ENCODE measurements at places on chromosomes 13 and 19.

GRCh38 chr13:37168151-37168550, 62.7 kb upstream of the CSNK1A1L start:
- DNase-seq, result no peak

- DNase-seq, result no peak
Observed at GRCh38 chr19:46998445-46999125, 21.1 kb upstream of the NPAS1 start.

- DNase-seq, result no peak
Observed at GRCh38 chr13:66312312-66313087, 917.6 kb downstream of the PCDH9 start.

- DNase-seq, result no peak
Observed at GRCh38 chr13:37596805-37597204, 1.8 kb downstream of the POSTN start.

- peak; percentile 20 for DNase-seq
Observed at GRCh38 chr19:30666301-30666803, 294.2 kb downstream of the ZNF536 start.

DNA sequence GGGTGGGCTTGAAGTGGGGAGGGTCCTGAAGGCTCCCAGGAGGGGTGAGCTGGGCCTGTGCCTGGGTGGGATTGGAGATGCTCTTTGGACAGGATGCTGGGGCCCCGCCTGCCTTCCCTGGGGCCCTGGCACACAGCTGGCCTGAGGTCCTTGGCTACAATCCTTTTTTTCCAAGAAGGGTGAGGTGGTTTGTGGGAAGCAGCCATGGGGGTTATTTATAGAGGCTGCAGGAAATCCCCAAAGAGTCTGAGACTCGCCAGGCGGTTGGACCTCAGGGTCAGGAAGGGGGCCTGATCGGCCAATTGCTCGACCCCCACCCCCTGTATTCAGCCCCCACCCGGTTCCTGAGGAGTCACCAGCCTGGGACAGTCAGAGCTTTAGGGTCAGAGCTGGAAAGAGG, 10.0 kb downstream of the GTPBP3 start:
- DNase-seq, result no peak

DNA sequence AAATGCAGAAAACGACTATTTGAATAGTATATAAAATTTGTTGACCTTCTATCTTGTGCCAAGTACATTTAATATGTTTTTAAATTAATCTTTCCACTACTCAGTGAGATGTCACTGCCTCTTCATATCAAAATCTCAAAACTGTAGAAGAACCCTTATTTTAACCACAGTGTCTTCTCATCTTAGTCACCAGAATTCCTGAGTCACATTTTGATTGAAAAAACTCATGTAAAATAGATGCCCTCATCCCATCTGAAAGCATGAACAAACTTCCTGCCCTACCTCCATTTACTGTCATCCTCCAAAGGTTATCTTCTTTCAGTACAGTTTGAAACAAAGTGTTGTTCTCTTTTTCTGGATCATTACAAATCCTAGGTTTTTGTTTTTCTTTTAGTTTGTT, 1215.4 kb downstream of the PCDH9 start:
- no peak for DNase-seq

- DNase-seq, result no peak
Observed at GRCh38 chr19:13029893-13030292, 34.6 kb downstream of the NFIX start.

GRCh38 chr13:23159205-23159759, 21.5 kb upstream of the SGCG start:
- DNase-seq, result no peak

- DNase-seq, result no peak
Observed at GRCh38 chr19:30078381-30078910, 136.4 kb downstream of the URI1 start.

DNA sequence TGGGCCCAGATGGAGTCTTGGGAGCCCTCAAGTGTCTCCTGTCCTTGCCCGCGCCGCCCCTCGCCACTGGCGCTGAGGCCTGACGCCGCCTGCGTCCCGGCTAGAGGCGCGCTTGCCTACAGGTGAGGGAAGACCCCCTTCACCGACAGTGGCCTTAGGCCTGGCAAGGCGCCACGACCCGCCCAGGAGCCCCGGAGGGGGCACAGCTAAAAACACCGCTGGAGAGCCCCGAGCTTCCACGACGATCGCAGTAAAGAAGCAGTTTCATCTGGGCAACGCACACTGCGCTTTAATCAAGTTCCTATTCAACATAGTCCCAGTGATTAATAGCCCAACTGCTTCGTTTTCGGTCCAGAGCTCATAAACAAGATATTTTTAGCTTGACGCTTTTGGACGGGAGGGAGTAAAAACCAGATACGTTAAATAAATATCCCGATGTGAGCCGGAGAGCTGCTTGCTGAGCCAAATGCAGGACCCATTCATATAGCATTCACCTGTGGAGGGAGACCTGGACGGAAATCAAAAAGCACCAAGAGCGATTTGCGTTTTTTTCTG, 1.5 kb upstream of the CEBPA start:
- DNase-seq, result no peak

GRCh38 chr13:88883741-88884140, 1212.6 kb downstream of the SLITRK5 start:
- DNase-seq, result no peak

GRCh38 chr13:24631922-24632321, 48.3 kb upstream of the ATP12A start:
- DNase-seq, result no peak

- DNase-seq, result no peak
Observed at GRCh38 chr13:109750221-109750775, 36.1 kb downstream of the IRS2 start.

- DNase-seq, result no peak
Observed at GRCh38 chr19:50902640-50903039, 8.6 kb downstream of the KLK4 start.

GRCh38 chr19:6599866-6600454, 9.0 kb upstream of the CD70 start:
- DNase-seq, result no peak

- DNase-seq, result no peak
Observed at GRCh38 chr13:26971990-26972887, 199.4 kb downstream of the USP12 start.

DNA sequence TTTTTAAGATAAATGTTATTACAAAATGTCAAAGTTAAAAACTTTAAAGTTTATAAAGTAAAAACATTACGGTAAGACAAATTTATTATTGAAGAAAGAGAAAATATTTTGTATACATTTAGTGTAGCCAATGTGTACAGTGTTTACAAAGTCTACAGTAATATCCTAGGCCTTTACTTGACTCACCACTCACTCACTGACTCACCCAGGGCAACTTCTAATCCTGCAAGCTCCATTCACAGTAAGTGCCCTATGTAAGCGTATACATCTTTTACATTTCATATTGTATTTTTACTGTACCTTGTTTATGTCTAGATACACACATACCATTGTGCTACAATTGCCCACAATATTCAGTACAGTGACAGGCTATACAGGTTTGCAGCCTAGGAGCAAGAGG, 448.2 kb downstream of the KCTD12 start:
- DNase-seq, result no peak

DNA sequence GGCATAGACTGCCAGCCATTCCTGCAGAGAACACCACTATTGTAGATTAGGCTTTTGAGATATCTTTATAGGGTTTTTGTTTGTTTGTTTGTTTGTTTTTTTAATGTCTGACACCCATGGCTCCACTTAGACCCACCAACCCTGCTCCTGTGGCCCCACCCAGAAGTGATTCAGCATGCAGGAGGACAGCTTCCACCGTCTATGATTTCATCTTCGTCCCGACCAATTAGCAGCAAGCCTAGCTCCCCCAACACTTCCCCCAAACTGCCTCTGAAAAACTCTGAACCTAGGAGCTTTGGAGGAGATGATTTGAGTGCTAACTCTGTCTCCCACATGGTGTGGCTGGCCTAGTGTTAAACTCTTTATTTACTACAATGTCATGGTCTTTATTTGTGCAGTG, 108.3 kb upstream of the RXFP2 start:
- no peak for DNase-seq

DNA sequence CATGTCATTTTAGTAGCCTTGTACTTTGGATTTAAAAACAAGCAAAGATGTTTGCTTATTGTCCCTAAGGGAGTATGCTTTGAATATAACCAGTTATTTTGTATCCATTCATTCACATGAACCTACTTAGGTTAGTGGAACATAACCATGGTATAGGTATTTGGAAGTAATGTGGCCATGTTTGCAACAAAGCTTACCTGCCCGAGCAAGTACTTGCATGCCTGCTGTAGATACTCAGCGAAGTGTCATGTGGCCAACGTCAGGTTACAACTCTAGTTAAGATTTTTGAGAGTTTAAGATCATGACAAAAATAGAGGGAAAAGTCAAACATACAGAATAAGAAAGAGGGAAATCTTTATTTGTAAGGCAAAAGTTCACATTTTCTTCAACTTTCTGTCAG, 57.2 kb downstream of the COG6 start:
- DNase-seq, result no peak

DNA sequence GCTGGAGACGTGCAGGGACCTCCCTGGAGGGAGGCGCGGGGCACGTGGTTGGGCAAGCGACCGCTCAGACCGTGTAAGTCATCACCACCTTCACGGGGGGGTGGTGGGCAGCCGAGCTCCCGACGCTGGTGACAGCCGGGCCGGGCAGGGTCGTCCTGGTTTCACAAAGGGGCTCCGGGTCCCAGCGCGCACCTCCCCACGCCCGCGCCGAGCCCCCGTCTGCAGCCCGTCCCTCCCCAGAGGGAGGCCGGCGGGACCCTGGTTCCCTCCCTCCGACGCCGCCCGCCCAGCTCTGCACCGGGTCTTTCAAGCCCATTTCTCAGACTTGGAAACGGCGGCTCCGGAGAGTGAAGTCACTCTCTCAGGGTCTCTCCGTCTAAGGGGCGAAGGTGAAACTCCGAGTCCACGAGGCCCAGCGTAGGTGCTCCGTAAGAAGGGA, 729 bp upstream of the ARID3A start:
- DNase-seq, result no peak

GRCh38 chr13:35733827-35734226, 257.3 kb upstream of the MAB21L1 start:
- DNase-seq, result no peak

- no peak for DNase-seq
Observed at GRCh38 chr19:50244695-50245094, 41.3 kb downstream of the MYH14 start.

GRCh38 chr19:34222386-34222785, 32.0 kb upstream of the GARRE1 start:
- no peak for DNase-seq

DNA sequence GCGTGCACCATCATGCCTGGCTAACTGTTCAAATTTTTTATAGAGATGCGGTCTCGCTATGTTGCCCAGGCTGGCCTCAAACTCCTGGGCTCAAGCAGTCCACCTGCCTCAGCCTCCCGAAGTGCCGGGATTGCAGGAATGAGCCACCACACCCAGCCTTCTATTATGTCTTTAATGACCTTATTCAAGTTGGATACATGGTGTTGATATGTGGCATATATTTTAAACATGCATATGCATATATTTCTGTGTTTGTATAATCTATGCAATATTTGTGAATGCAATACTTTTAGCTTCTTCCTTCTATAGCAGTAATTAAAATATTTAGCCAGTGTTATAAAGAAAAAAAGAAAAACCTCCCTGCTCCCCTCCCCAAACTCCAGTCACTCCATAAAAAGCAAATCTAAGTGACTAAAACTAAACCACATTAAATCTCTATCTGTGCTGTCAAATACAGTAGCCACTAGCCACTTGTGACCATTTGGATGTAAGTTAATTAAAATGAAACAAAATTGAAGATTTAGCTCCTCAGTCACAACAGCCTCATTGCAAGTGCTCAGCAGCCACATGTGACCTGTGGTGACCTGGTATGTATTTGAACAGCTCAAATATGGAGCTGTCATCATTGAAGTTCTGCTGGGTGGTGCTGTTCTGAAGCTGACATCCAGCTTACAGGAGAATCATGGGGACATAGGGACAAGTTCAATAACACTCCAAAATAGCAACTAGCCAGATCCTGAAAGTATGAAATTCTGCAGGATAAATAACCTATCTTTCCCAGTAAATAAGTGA, 27.4 kb downstream of the FCGBP start:
- no peak for DNase-seq

DNA sequence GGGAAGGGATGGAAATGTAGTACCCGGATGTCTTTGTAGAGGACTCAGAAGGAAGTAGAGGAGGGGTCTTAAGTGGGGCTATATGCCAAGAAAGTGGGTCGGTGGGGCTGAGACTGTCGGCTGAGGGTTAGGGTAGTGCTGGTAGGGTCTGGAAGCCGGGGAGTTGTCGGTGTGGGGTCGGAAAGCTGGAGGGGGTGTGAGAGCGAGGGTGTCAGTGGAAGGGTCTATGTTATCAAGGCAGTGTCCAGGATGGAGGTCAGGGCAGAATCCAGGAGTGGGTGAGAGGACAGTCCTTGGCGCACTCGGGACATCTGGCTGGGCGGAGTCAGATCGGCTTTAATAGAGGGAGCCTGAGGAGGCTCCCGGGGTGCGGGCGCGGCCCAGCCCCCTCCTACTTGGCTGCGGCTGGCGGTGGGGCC, 1.7 kb downstream of the HSPB6 start:
- no peak for DNase-seq

GRCh38 chr19:49506575-49507105, 5.8 kb upstream of the FCGRT start:
- DNase-seq, result peak; percentile 60

GRCh38 chr19:17762505-17763229, 11.4 kb downstream of the FCHO1 start:
- no peak for DNase-seq

- no peak for DNase-seq
Observed at GRCh38 chr19:35392742-35393715, 22.2 kb downstream of the GPR42 start.

- DNase-seq, result no peak
Observed at GRCh38 chr13:111322001-111322915, 1.8 kb downstream of the TEX29 start.

DNA sequence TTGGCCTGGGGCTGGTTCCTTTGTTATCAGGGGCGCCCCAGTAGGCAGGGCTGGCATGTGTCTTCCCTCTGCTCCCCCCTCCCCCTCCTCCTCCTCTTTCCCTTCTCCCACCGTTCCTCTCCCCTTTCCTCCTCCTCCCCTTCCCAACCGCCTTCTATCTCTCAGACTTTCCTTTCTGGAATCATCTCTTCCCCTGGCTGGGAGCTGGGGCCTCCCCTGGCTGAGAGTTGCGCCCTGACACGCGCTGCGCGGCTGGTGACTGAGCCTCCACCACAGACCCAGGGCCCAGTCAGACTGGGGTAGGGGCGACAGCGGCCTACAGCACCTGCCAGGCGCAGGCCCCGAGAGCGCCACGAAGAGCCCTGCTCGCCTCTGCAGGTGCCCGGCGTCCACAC, 2.8 kb downstream of the PNMA8B start:
- DNase-seq, result no peak

GRCh38 chr19:33194532-33194885, 379 bp downstream of the LRP3 start:
- no peak for DNase-seq
